ENCODE measurements at places on chromosomes 3 and 15.

DNA sequence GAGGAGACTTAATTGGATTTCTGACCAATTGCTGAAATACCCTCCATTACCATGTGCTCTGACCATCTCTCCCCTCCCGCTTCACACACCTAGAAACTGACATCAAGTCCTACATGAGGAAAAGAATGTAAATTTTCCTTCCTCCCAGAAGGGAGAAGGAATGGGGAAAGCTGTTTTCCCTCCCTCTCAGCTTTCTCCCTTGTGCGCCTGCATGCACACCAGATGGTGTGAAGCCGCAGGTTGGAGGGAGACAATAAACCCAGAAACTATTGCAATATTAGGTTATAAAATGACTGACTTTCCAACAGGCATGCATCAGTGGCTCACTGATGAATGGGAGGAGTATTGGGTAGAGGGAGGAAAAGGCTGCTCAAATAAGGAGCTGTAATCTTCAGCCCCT lies 50.9 kb downstream of the MB21D2 start:
- DNase-seq, result no peak

- peak; percentile 2 for DNase-seq
Observed at GRCh38 chr3:73637042-73637441, 12.3 kb upstream of the PDZRN3 start.

DNA sequence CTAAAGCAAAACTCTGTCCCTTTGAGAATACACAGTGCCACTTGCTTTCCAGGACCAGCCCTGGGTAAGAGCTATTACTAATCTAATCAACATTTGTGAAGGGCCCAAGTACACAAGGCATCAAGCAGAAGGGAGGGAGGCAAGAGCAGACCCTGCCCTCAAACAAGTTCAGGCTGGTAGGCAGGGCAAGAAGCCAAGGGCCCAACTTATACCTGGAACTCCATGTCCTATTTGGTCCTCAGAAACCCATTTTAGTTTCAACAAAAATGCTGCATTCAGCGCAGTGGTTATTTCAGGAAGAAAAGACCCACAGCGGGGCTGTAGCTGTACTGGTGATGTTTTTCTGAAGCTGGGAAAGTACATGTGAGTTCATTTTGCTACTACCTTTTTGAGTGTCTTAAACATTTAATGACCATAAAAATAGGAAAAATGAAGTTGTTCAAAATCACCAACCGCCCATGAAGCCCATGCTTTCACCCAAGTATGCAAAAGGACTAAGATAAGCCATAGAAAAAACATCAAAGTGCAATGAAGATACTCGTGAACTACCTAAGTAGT lies 2.8 kb downstream of the RPS17 start:
- no peak for DNase-seq

DNA sequence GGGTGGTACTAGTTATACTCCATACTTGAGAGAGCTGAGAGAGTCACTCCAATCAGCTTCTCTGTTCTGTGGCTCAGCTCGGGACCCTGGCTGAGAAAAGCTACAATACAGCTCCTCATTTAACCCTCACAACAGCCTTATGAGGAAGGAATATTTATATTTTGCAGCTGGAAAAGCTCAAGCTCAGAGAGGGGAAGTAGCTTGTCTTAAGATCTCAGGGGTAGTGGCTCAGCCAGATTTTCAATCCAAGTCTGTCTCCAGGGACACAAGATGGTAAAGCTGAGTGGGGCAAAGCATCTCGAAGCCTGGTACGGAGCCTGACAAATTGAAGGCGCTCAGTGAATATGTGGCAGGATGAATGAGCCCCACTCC lies 14.8 kb downstream of the SCAMP2 start:
- no peak for DNase-seq

- peak; percentile 23 for DNase-seq
Observed at GRCh38 chr15:57158997-57159668, 217.2 kb upstream of the CGNL1 start.

GRCh38 chr15:55599439-55599838 lies 11.3 kb upstream of the PYGO1 start:
- DNase-seq, result no peak

- DNase-seq, result no peak
Observed at GRCh38 chr15:35061825-35062737, 23.0 kb downstream of the NANOGP8 start.

DNA sequence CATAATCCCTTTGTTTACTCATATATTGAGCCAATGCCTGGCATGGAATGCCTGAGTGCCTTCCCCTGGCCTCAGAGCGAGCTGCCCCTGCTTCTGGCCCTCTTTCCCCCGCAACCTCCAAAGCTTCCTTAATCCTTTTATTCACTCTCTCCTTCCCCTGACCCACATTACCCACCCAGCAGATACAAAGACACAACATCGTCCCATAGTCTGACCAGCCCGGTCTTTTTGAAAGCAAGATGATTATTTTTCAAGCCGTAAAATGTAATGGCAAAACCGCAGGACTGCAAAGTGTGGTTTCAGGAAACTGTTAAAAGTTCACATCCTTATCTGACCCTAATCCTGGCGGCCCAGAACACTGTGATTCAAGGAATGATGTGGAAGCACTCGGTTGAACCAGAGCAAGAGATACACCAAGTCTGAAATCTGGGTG lies 78.4 kb upstream of the LRTM1 start:
- no peak for DNase-seq

DNA sequence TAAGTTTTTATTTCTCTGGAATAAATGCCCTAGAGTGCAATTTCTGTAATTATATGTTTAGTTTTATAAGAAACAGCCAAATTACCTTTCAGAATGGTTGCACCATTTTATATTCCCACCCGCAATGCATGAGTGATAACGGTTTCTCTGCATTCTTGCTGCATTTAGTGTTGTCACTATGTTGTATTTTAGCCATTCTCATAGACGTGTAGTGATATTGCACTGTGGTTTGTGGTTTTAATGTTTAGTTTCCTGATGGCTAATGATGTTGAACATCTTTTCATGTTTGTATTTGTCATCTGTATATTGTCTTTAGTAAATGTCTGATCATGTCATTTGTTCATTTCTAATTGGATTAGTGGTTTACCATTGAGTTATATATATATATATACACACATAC lies 73.0 kb upstream of the GOLIM4 start:
- no peak for DNase-seq

DNA sequence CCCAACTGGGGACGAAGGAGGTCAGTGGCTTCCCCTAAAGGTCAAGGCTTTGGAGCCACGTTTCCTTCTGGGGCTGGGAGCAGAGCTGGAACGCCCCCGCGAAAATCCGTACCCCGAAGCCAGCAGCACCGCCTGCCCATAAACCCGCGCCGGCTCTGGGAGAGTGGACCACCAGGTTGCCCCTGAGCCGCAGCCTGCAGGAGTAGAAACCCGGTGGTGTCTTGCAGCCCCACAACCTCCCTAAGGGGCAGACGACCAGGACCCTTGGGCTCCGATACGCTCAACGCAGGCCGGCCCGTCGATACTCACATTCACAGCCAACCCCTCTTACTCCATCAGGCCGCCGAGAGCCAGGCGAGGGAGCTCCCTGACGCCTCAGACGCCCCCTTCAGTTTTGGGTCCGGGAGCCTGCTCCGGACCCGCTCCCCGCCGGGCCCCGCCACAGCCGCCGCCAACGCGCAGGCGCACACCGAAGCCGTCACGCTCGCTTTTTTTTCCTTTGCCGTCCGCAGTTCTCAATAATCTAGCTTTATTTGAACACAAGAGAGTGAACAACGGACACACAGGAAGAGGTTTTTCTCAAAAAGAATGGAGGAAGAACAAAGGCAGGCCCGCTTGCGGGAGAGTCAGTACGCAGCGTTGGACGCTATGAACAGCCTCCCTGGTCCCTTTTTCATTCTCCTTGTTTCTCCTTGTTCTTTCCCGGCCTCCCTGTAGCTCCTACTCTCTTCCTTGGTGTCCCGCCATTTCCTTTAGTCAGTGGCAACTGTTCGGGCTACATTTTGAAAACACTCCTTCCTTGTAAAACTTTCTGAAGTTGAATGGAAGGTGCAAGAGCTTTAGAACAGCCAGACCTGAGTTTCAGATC lies at the start of gene ZNF106:
TSS of gene ZNF106 (minus strand) at position 471 of the 868 bp plus-strand sequence. CDS start 18,852 bp downstream, outside the sequence.
- DNase-seq, result peak; percentile 84

DNA sequence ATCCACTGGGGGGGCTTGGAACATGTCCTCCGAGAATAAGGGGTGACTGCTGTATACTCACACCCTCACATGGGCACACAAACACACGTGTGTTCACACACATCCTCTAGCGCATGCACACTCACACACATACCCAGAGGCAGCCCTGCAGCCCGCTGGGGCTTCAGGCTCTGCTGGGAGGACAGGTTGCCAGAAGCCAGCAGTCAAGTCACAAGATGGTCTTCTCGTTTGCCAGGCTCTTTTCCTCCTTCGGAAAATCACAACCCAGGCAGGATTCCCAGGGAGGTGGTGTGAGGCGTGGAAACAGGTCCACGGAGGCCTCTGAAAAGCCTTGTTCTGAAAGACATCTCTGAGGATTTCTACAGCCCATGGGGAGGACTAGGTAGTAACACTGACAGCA lies 26.8 kb downstream of the MEGF11 start:
- DNase-seq, result no peak

- DNase-seq, result no peak
Observed at GRCh38 chr3:134299185-134299887, 48.7 kb upstream of the RYK start.

GRCh38 chr3:190016966-190017365 lies 103.7 kb downstream of the P3H2 start:
- DNase-seq, result no peak

DNA sequence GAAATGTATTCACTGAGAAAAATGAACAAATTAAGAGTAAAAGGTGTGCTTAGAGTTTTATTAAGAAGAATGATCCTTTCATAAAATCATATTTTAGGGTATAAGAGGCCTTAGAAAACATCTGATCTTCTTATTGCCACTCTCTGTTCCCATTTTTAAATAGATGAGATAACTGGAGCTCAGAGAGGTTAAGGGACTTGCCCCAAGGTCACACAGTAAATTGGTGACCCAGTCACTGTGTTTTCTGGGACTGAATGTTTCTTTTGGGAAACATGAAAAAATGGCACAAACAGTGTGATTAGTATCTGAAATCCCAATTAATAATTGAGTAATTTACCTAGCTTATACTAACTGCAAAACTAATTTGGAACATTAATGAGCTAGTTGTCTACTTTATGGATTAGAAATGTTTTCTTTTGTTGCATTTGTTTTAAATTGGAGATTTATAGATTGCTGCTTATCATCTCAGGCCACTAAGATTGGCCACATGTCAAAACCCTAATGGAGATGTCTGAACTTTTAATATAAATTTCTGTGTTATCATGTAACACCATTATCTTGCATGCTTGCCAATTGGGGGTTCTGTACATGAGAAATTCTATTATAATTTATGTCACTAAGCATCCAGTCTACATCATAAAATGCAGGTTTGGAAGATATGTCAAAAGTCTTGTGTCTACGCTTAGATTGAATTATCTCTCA lies 64.9 kb downstream of the CMSS1 start:
- DNase-seq, result no peak

DNA sequence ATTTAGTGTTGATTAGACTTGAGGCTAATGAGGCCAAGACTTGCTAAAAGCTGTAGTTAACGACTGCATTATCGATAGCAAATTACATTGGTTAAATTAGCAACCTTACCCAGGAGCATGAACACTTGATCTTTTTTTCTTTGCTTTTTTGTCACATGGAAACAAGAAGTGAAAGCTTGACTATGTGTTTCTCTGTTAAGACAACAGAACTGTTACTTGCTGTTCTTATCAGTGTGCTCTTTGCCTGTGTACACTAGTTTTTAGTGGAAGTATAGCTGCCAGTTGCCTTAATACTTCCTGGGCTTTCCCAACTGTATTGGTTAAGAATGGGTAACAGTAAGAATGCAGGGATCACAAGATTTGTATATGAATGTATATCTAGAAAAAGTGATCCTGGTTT lies 625.5 kb downstream of the NAALADL2 start:
- DNase-seq, result no peak

DNA sequence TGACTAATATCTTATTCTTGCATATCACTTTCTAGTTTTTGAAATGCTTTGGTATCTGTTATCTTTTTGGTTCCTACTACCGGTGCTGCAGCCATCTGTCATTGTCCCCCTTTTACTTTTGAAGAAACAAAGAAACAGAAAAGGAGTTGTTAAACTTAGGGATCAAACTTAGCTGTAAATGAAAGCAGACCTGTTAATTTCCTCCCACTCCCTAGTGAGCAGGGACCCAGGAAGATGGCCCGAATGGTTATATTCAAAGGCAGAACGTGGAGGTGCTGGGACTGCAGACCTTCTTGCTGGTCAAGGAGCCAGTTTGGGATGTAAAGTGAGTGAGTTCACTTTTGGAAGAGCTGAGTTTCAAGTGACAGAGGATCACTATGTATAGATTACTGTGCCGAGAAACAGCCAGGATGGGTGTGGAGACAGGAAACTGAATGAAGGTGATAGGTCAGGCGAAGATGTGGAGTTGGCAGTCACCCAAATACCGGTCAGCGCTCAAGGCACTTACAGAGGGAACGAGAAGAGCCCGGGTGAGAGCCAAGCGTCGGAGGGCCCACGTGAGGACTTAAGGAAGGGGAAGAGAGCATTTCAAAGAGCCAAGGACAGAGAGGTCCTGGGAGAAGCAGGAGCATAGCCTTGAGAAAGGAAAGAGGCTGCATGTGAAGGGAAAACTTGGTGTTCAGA lies 20.1 kb downstream of the KBTBD8 start:
- DNase-seq, result no peak

DNA sequence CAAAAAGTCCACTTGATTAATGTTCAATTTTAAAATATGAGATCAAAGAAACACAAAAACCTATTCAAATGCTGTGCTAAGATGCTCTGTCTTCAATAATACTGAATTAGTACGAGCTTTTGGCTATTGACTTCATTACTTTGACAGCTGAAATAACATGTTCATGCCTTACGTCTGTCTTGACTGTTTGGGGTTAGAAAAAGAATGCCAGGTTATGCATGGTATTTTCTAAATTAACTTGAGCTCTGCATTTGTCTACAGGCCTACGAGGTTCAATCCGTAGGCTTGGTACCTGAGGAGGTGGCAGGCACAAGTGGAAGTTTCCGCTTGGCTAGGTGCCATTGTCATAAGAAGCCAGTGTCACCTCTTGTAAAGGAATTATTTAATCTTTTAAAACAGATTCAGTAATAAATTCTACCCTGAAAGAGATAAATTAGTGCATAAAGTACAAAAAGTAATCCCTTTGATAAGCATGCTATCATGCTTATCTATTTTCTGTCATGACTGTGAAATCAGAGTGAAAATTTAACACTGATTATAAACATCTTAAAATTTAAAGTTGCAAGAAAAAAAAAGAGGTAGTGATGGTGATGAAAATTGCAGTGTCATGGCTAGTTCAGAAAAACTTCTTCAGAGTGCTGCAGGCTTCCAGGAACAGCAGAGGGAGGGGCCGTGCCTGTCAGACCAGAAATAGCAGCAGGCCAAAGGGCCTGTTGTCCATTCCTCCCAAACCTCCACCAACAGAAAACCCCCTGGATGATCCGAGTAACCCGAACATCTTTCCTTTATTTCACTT lies 115.7 kb downstream of the ARRDC4 start:
- DNase-seq, result no peak

All from NCI-H146 (cell line).